ENCODE measurements at places on chromosomes 6 and 20.

DNA sequence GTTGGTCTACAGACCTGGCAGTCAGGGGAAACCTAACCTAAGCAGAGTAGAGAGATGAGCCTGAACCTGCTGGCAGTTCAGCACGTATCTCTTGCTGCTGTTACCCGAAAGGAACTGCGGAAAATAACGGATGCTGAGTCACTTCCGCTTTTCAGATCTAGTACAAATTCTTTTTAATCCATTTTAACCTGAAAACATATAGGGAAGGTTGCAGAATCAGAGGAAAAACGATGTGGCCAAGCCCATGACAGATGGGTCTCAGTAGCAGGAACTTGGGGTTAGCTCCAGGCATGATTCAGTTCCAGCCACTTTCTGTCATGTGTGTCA is 351.9 kb upstream of the PRND start:
- DNase-seq = peak; percentile 8

GRCh38 chr6:7701212-7701834 is 24.6 kb upstream of the BMP6 start:
- DNase-seq = no peak

- no peak for DNase-seq
Measured at GRCh38 chr20:24098886-24099285, 110.3 kb upstream of the GGTLC1 start.

DNA sequence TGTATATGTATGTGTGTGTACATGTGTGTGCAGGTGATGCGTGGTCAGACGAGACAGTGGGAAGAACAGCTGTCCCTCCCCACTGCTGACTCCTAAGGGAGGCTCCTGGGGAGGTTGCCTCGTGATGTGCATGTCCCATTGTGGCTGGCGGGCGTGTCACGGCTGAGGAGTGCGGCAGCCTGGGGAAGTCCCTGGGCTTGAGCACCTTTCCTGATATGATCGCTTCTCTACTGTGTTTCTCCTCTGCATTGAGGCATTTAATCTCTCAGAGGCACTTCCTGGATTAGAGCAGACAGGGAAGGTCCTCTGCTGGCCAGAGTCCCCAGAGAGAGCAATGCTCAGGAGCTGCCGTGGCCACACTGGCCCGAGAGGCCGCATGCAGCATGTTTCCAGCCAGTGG is 11.4 kb downstream of the NPBWR2 start:
- DNase-seq = no peak

DNA sequence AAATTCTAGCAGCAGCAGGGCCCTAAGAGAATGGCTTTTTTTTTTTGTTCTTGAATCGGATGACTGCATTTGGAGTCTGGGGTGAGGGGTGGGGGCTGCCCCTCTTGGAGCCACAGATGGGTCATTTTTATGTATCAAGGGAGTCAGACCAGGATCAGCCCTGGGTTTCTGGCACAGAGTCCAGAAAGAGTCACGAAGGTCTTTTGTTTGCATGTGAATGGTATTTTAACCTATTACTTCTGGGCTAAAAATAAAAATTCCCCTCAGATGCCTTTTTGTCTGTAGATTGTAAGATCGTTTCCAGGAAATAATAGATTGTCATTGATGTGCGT is 72.5 kb downstream of the PHACTR3 start:
- DNase-seq = no peak

DNA sequence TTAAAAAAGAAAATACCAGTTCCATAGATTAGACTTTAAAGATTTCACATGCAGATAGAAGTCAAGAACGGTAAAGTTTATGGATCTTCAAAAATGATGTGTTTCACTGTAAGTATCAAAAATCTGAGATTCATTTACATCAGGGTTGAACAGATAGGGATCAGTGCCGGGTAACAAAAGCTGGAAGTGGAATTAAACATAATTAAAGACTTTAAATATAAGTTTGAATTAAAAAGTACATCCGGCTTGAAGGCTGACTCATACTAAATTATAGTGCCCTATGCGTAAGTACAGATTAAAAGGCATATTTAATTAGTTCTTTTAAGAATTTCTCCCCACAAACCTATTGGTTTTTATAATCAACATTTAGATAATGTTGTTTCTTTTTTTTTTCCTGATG is 312.7 kb downstream of the PRL start:
- DNase-seq = no peak

DNA sequence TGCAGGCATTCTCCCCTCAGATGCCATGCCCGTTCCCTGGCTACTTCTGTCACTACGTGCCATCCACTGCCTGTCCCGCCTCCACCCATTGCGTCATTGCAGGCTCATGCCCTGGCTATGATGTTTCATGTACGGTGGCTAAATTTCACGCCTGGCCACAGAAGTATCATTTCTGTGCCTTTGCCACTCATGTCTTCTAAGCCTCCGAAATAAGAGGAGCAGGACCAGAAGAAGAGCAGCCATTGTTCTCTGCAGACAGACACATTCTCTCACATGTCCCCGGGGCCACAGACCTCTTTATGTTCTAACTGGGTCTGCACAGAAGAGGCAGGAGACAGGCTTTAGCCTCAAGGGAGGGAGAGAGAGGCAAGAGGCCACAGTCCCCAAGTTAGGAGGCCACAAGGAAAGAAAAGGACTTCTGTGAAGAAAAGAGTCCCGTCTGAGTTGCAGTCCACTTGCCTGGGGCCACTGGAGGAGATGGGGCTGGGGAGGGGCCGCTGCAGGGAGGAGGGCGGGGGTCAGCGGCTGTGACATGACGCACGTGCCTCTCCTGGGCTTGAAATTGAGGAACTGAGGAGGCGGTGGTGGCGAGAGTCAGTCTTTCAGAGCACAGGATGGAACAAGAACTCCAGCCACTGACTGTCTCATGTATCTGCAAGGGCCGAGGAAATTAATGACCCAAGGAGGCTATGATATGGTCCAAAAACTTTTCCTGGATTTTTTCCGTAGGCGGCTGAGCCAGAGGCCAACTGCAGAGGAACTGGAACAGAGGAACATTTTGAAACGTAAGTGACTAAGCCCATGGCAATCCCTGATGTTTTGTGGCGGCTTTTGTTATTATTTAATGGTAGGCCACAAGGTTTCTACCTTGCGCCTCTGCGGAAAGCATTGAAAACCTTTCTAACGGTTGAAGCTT is 55.9 kb downstream of the TBC1D7 start:
- DNase-seq = peak; percentile 83

- DNase-seq = peak; percentile 48
Measured at GRCh38 chr6:30615958-30616810, 859 bp downstream of the PPP1R10 start.

GRCh38 chr6:4133941-4134838 is 1.2 kb downstream of the ECI2 start:
- DNase-seq = no peak

- no peak for DNase-seq
Measured at GRCh38 chr6:14278006-14278405, 160.4 kb downstream of the CD83 start.

GRCh38 chr6:156832231-156832647 is 55.1 kb downstream of the ARID1B start:
- DNase-seq = no peak

DNA sequence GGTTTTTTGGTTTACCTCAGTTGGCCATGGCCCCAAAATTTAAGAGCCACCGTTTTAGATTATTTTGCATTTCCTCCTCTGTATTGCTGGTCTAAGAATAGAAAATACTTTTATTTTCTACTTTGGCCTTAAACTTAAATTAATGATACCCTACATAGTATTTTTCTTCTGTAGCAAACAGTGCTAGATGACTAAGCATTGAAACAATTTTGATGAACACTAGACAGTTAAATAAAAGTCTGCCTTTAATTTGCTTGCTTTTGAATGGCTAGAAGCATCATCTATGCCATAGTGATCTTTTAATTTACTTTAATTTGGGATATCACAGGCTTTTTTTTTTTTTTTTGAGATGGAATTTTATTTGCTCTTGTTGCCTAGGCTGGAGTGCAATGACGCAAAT is 106.4 kb downstream of the CD109 start:
- DNase-seq = no peak

GRCh38 chr6:110357298-110357663 is 868 bp downstream of the METTL24 start:
- DNase-seq = no peak

DNA sequence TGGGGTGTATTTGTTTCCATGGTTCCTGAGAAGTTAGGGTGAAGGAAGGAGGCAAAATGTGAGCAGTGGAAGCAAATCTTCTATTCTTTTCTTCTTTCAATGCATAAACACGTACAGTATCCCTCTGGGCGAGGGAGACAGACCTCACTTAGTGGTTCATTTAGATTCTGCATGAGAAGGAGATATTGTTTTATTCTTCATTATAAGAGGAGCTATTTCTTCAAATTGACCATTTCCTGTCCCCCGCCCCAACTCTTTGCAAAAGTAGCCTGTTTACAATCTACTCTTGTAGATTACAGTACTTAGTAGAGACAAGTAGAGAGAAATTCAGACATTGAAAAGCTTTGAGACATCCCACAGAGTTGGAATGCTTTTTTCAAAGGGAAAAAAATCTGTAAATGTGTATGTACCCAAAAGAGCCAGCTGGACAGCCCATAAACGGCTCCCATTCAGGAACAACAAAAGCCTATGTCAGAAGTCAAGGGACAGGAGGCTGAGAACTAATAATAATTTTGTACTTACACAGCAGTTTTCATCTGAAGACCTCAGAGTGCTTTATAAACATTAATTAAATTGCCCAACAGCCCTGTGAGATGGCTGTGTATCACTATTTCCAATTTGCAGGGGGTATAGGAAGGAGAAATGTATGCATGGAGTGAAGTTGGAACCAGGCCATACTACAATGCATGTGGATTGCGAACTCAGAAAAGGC is 23.9 kb downstream of the CD83 start:
- no peak for DNase-seq

DNA sequence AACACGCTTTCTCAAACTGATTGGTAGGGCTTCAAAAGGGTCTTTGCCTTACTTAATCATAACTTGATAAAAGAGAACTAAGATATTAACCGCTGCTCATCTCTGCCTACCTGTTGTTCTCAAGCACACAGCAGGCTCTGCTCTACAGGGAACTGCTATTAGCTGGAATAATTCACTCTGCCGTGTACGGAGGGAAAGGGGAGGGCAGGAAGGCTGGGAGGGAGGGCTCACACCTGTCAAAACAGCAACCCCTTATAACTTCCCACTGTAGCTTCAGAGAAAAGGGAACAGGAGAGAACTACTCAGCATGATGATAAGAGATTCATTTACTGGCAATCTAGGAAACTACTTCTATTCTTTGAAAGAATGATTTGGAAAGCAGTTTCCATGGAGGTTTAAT is 75.1 kb downstream of the ZMYND8 start:
- no peak for DNase-seq

- DNase-seq = no peak
Measured at GRCh38 chr6:129317931-129318820, 391.8 kb downstream of the ARHGAP18 start.

- DNase-seq = no peak
Measured at GRCh38 chr6:19668710-19669109, 168.5 kb upstream of the ID4 start.

GRCh38 chr20:15248618-15249395 is 911.4 kb upstream of the FLRT3 start:
- peak; percentile 24 for DNase-seq

GRCh38 chr20:63498960-63499337 is at the start of gene EEF1A2:
Gene EEF1A2 (minus strand): TSS chr20:63499083. CDS start chr20:63497763, 1,320 bp downstream.
- DNase-seq = no peak

- no peak for DNase-seq
Measured at GRCh38 chr20:40724566-40724965, 35.5 kb upstream of the MAFB start.

All from GM06990 (cell line).